ENCODE measurements at places on chromosomes 1 and 21.

DNA sequence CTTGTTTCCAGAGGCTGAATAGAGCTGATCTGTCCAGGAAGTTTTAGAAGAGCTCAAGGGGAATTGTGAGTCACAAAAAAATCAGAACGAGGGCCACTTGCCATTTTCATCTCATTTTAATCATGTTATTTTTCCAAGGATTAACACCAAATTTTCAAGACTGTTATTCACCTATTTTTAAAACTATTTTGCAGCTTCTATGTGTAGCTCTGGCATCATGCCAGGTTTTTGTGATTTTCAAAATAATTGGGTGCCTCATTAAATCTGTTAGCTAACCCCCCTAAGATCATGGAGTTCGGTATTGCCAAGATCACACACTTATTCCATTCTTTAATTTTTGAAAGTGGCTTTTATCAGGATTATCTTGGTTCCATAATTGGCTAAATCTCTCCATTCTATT lies 90.9 kb downstream of the RGS7 start:
- DNase-seq = no peak

DNA sequence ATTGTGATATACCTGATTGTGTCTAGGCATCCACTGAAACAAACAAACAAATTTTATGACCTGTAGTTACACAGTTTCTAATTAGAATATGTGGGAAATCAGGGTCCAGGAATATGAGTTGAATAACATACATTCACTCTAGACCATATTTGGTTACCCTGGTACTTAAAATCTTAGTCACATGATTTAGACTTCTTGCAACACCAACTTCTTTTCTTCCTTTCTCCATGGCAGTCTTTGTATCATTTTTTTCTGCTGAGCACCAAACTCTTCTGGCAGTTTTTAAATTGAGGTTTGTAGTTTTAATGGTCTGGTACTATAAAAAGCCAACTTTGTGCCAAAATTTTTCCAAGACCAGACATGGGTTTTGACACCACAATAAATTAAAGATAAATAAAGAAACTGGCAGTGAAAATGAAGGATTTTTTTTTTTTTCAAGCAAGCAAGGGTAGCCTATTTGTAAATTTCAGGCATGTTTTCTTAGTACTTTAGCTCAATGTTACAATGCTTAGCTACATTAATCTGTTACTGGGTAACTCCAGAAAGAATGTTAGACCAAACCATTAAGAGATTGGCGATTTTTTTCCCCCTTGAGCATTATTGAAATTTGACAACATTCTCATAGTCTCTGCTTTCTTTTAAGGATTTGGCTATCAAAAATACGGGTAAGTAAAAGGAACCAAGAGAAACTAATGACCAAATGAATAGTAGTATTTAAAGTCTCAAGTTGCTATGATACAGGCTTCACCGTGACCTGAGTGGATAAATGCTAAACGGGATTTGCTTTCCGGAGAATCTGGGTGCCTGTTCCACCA lies 108.5 kb downstream of the NFIA start:
- DNase-seq = no peak

DNA sequence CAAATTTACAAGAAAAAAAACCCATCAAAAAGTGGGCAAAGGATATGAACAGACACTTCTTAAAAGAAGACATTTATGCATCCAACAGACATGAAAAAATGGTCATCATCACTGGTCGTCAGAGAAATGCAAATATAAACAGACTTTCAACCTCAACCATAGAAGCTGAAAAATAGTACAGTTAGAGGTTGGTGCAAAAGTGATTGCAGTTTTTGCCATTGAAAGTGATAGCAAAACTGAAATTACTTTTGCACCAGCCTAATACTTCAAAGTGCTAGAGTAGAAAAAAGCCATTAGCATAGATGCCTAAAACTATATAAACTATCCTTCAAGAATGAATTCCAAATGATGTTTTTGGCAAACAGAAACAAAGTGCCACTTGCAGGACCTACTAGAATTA lies 365.8 kb upstream of the DPYD start:
- DNase-seq = no peak

- no peak for DNase-seq
Observed at GRCh38 chr1:47519491-47519890, 81.6 kb downstream of the FOXD2 start.

DNA sequence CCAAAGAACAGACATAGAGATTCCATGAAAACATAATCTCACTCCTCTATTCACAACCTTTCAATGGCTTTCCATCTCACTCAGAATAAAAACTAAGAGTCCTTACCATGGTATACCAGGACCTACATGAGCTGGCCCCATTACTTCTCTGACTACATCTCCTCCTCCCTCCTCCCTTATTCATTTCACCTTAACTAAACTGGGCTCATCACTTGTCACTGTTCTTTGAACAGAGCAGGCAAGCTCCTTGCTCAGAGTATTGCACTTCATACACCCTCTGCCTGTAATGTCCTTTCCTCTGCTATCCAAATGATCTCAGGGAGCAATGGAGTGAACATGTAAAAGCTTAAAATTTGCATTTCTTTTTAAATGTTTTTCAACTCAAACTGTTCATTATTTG lies 142.0 kb downstream of the MRPL39 start:
- no peak for DNase-seq

- no peak for DNase-seq
Observed at GRCh38 chr1:94101613-94102525, 19.1 kb downstream of the ABCA4 start.

- no peak for DNase-seq
Observed at GRCh38 chr1:8712413-8713231, 104.8 kb downstream of the RERE start.

DNA sequence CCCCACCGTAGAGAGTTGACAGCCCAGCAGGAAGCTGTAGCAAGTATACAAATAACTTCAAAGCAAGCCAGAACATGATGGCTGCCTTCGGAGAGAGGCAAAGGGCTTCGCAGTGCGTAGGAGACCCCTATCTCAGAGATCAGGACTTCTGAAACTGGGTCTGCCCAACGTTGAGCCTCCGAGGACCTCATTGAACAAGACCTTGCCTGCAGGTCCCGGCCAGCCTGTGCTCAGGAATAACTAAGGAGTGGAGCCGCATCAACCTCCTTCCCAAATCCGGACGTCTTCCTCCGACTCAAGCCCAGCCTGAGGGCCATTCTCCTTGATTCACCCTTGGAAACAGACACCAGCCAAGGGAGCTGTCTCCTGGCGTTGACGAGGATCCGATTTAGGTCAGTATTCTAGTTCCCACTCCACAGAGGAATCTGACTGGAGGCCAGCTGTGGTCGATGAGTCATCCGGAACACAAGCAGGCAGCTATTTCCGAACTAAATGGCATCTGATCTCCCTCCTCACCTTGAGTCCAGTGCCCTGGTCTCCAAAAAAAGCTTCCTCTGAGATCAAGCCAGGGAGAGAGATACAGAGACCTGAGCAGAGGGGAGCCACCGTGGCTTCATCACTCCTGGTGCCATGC lies 166.5 kb upstream of the COA6 start:
- peak; percentile 70 for DNase-seq

GRCh38 chr1:88141499-88142074 lies 542.5 kb upstream of the PKN2 start:
- no peak for DNase-seq

DNA sequence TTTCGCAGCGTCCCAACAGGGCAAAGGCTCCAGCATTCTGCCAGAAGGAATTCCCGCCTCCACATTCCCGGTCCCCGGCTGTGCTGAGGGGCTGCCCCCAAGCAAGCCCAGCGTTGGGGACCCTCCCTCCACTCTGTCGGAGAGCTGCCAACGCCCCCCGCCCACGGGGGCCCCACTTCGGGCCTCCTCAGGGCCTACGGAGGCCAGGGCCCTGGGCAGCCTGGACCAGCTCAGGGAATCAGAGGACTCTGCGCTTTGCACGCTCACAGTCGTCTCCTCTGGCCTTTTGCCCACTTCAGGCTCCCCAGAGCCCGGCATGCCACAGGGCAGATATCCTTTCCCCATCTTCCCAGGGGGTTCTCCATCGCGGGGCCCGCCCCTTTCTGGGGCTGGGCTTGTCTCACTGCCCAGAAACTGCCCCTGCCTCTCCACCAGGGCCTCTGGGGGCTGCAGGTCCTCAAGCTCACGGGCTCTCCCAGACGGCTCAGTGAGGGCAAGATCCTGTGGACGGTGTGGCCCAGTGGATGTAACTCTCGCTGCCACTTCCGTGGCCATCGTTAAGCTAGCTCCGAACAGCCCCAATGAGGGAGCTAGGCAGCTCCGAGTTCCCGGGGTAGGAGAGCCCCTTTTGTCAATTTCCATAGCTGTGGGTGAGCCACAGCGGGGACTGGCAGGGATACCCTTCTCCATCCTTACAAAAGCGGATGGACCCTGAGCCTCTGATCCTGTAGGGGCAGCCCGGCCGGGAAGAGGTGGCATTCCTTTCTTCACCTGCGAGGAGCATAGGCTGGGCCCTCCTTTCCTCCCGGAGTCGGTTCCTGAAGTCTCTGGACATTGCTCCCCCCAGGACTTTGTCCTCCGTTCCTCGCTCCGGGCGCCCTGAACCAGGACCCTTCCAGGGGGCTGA lies 2.8 kb downstream of the ITPKB start:
- DNase-seq = no peak

DNA sequence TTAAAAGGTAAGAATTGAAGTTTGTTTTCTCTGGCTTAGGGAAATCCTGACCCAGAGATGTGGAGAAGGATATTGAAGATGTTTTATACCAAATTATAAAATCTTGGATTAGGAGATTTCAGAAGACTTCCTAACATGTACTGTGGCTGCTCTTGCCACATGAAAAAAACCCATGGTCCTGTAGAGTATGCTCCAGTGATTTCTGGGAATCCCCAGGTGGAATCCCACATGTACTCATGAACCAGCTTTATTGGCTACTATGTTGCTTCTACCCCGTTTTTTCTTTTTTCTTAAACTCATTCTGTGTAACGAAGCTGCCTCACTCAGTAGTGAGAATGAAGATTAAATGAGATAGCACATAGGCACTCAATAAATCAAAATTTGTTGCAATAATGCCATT lies 132.7 kb upstream of the SGIP1 start:
- DNase-seq = peak; percentile 51

- DNase-seq = no peak
Observed at GRCh38 chr1:30768830-30769718, 11.5 kb upstream of the LAPTM5 start.

DNA sequence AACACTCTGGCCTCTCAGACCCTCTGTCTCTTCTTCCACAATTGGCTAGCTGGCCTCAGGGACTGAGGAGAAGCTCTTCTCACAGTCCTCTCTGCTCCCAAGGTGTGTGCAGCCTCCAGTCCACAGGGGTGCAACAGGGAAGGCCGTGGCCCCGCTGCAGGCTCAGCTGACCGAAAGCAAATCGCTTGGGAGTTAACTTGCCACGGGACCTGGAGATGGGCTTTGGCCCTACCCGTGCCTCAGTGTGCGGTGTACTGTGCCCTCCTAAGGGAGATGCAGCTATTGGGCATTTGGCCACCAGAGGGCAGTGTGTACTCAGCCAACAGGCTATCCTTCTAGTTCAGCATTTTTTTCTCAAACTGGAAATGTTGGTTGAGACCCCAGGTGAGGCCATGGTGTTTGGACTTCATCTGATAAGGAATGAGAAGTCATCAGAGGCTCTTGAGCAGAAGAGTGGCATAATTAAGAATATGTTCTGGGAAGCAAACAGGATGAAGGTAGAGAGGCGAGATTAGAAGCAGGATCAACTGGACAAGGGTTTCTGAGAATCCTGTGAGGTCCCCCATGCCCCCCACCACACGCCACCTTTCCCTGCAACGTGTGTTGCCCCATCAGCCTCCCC lies 42.5 kb upstream of the TMEM125 start:
- no peak for DNase-seq

GRCh38 chr21:41656946-41657525 lies 109.8 kb downstream of the RIPK4 start:
- DNase-seq = no peak

GRCh38 chr1:96764469-96764868 lies 42.9 kb downstream of the PTBP2 start:
- DNase-seq = no peak
